HAP-1 (cell line): ENCODE measurements at places on chromosomes 2 and 18.
A peak's percentile ranks its signal among the peaks of the same experiment; 100 is the strongest.

- DNase-seq = no peak
Measured at GRCh38 chr18:63307551-63308200, 11.9 kb downstream of the BCL2 start.

DNA sequence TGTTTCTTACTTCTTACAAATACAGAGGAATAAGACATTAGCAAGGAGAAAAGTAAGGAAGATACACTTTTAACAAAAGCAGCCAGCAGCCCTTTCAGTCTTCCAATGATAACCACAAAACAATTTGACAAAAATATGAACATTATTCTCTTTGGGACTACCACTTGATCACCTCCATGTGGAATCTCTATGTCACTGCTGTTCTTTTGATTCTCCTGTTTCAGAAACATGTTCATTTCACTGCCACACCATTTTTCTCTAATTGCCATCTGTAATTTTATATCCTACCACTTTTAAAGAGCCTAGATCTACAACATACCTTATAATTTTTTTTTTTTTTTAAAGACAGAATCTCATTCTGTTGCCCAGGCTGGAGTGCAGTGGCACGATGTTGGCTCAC lies 10.9 kb downstream of the INO80D start:
- no peak for DNase-seq

DNA sequence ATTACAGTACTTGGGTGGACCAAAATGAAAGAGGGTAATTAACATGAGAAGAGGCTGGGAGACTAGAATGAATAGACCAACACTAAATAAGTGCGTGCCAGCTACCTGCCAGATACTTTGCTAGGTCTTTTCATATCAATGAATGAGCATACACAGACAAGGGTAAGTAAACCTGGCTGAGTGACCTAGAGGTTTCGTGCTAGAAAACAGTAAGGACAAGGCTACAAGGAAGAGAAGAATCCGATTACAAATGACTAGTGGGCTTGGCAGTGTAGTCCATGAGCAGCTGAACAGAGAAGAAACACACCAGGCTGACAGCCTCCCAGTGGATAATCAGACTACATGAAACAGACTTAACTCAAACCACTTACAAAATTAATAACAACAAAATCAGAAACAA lies 64.6 kb downstream of the THADA start:
- DNase-seq = peak; percentile 63

- no peak for DNase-seq
Measured at GRCh38 chr2:1837022-1837421, 92.7 kb upstream of the PXDN start.

GRCh38 chr2:144331674-144332355 lies 188.1 kb downstream of the ZEB2 start:
- no peak for DNase-seq

DNA sequence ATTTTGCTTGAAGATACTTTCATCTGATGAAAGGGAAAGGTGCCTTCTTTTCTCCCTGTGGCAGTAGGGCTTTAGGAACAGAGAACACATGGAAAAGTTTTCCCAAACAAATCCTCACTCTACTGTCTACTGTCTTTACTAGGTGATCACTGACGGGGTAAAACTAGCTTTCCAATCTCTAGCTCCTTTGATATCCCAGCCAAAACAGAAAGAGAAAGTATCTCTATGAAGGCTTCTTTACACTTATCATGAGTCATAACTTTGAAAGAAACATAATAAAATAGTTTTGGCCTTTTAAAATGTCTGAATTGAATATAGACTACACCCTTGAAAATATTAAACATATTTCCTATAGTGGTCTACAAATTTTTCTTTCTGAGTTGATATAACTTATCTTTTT lies 214.5 kb downstream of the DSEL start:
- DNase-seq = no peak

DNA sequence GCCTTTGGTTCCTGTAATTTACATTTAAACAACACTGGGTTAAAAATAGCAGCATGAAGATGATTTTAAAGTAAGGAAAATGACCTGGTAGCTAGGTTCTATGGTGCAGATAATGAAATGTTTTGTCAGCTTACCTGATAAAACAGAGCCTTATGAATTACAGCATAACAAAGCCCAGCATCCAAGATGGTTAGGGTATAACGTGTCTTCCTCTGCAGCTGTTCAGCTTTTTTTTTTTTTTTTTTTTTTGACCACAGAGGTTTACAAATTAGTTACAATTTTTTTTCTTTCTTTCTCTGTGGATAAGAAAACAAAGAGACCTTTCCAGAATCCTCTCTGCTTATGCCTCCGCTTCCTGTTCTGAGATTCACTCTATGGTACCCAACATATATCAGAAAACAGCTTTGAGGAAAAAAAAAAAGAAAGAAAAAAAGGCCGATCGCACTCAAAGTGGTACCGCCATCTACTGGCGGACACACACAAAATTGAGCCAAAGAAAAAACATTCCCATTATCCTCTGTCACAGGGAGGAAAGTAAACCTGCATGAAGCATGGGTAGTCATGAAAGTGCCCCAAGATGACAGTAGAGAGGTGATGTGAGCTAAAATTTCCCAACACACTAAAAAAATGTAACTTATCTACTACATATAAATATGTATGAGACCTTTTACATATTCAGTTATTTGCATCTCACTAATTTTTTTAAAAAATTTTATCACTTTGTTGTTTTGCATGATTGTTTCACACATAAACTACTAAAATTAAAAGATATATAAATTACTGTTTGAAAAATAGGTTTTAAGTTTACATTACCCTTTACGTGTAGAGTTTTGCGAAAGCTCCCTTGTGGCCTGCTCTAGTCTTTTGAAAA lies at the start of gene SCN3A:
Gene SCN3A (minus strand): TSS at position 362 of the 871 bp plus-strand sequence. CDS start 27,656 bp downstream, outside the sequence.
- DNase-seq = peak; percentile 54

DNA sequence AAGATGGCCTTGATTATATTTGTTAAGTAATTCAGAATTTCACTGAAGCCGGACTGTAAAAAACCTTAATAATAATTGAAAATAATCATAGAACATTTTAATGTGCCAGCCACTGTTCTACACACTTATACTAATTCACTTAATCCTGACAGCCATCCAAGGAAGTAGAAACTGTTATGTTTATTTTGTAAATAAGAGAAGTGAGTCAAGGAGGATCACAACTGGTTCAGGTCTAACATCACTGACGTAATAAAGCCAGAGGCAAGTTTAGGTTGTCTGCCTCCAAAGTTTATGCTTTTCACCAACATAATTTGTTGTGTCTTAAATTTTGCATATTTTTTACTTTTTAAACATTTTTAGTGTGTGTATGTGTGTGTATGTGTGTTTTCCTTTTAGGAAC lies 436.1 kb downstream of the LRRTM4 start:
- DNase-seq = no peak

- no peak for DNase-seq
Measured at GRCh38 chr18:13570216-13570615, 156.1 kb downstream of the FAM210A start.

- no peak for DNase-seq
Measured at GRCh38 chr2:215567504-215567903, 131.6 kb upstream of the FN1 start.

DNA sequence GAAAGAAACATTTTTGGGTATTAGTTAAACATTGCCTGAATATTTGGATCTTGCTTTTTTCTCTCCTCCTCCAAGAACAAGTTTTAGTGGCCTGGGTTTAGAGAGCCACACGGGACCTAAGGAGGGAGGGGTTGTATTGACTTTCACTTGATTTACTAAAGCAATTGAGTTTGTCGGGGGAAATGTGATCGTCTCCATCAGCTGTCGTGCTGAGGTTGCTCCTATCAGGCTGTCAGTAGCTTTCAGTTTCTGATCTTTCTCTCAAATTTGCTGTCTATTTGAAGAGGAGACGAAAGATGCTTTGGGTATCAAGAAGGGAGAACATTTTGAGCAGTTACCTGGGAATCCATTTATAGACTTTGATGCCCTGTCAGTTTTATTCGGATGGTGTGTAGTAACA lies 106.0 kb downstream of the SETBP1 start:
- DNase-seq = no peak

DNA sequence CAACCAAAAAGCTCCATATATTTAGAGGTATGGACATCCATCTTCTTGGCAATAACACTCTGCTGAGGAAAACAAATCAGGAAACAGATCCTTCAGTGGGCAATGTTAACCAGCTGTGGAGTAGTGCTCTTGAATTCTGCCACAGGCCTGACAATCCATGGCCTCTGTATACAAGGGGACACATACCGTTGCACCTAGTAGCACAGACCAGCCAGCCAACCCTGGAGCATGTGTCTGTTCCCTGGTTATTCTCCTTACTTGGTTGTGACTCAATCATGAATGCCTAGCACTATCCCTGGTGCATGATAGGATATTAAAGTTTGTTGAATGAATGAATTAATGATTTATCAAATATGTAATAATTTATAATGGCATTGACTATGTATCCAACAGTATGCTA lies 261.4 kb upstream of the MGAT5 start:
- DNase-seq = no peak
